ENCODE measurements at places on chromosomes 13 and 19. TPM values are rescaled to one million over a fixed set of nuclear protein-coding genes. Genes with fewer than 3 reads are reported as not detected.

Gene ZNF865
- polyA plus RNA-seq: 1.1 TPM

Gene PSG6
- not detected for polyA plus RNA-seq

Gene RNF17
- not detected for polyA plus RNA-seq

Gene ZNF560
- polyA plus RNA-seq: not detected

DNA sequence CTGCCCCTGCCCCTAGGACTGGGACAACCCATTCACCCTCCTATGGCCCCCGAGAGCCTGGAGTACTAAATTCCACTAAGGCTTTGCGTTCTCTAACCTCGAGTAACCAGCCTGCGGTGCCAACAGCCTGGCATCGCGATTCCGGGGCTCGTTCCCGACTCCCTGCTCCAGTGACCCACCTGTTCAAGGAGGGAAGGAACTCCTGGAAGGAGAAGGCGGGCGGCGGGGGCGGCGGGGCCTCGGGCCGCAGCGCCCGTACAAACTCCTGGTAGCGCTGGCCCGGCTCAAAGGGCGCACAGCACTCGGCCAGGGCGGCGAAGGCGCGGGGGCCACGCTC is 6.3 kb downstream of the GMIP start:
- no peak for DNase-seq

GRCh38 chr19:13036366-13036976 is 41.2 kb downstream of the NFIX start:
- DNase-seq: peak; percentile 90
